ENCODE measurements at places on chromosomes 2 and 18.
A peak's percentile ranks its signal among the peaks of the same experiment; 100 is the strongest.

DNA sequence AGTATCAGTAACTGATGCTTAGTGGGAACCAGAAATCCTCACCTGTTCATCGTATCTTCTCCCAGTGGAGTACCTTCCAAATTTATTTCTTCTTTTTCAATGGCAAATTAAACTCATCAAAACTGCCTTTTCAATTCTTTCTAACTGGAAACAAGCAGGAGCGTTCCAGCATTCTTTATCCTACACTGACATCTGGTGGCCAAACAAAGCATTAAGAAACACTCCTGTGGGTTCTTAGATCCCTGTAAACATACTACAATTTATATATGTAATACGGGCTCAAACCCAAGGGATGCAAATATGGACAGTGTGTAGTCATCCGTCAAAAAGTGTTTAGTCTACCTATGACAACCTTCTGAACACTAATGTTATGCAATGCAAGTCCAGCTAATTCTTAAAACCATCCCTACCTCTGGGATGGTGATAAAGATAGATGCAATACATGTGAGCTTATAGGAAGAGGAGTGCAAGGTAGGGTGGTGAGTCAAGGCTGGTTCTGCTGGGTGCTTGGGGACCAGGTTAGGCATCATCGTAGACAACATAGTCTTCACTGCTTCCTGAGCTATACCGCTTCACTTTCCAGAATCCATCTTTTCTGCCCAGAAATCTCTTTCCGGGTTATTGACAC lies 375.0 kb downstream of the CTNNA2 start:
- no peak for DNase-seq

DNA sequence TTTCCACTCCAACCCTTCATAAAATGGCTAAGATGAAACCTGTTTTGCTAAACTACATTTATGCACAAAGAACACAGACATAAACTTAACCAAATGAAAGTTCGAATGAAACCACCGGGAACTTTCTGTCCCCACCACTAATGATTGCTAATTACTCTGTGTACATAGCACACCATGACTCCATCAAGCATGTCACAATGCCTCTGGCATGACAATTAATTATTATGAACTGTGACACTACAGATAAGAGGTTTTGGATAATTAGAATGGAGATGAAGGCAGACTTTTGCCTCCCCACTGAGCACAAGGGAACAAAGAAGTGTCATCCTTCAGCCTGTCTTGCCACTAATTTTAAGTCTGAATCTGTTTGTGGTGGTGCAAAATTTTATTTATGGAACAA lies 1.5 kb downstream of the DAPL1 start:
- DNase-seq = no peak

GRCh38 chr18:10111191-10111590 lies 197.4 kb downstream of the VAPA start:
- no peak for DNase-seq

- DNase-seq = peak; percentile 28
These were observed 176.1 kb upstream of the SESTD1 start for GRCh38 chr2:179440642-179441251.

- DNase-seq = no peak
These were observed 34.5 kb downstream of the MTERF4 start for GRCh38 chr2:241067501-241068135.

- peak; percentile 21 for DNase-seq
These were observed 30.6 kb upstream of the EPG5 start for GRCh38 chr18:45997700-45998151.

DNA sequence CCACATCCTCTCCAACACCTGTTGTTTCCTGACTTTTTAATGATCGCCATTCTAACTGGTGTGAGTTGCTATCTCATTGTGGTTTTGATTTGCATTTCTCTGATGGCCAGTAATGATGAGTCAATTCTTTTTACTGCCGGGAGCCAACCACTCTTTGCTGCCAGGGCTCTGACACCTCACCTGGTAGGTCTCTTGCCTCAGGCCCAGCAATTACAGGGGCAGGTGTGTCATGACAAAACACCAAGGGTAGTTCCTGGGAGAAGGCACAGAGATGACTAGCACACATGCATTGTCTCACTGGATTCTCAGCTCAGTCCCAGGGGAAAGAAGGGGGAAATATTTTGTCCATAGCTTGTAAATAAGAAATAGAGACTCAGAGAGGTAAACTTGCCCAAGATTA lies 122.3 kb downstream of the CHST9 start:
- no peak for DNase-seq

- DNase-seq = no peak
These were observed 54.4 kb downstream of the ARHGEF4 start for GRCh38 chr2:130890941-130891669.

GRCh38 chr2:187890690-187891089 lies 336.5 kb upstream of the TFPI start:
- DNase-seq = no peak

GRCh38 chr2:97739893-97740245 lies 26.5 kb downstream of the ZAP70 start:
- no peak for DNase-seq

DNA sequence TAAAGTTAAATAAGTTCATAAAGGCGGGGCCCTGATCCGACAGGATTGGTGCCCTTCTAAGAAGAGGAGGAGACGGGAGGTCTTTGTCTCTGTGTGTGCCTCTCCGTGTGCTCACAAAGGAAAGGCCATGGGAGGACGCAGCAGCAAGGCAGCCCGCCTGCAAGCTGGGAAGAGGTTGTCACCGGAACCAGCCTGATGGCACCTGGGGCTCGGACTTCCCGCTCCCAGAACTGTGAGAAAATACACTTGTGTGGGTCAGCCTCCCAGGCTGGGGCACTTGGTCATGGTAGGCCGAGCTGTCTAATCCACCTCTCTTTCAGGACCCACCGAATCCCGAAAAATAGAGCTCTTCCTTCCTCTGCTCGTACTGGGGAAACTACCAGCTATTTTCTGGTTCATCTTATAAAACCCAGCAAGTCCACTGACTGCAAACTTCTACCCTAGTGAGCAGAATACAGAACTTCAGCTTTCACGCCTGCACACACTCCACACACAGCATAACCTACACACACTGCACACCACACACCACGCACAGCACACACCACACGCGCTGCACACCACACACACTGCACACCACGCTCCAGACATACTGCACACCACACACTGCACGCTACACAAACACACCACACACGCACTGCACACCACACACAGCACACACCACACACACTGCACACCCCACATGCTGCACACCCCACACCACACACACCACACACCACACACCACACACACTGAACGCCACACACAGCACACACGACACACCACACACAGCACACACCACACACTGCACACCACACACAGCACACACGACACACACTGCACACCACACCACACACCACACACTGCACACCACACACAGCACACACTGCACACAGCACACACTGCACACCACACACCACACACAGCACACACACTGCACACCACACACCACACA lies 58.1 kb downstream of the ASB1 start:
- DNase-seq = no peak

- DNase-seq = no peak
These were observed 37.9 kb upstream of the EVA1A start for GRCh38 chr2:75598589-75599155.

GRCh38 chr18:48543228-48543627 lies 4.4 kb downstream of the CTIF start:
- no peak for DNase-seq

- DNase-seq = no peak
These were observed 1.7 kb downstream of the SEPTIN2 start for GRCh38 chr2:241317391-241317790.

- DNase-seq = no peak
These were observed 57.6 kb downstream of the TRIB2 start for GRCh38 chr2:12774395-12774727.

DNA sequence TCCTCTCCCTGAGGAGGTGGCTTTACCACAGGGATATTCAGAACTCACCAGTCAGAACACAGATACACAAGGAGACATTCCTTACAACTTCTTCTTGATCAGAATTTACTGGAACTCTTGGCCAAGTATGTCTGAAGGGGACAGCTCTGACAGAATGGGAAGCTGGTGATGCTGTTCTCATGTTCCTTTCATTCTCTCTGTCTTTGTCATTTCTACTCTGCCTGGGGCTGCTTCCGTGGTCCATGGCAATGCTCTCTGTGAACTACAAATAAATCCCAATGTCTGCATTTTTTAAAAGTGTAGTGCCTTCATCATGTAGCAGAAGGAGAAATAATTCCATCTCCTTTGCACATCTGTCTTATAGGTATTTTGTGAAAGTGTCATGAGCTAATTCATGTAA lies 730.3 kb downstream of the CNTNAP5 start:
- DNase-seq = no peak

- no peak for DNase-seq
These were observed 377.1 kb upstream of the CNTNAP5 start for GRCh38 chr2:123648016-123648415.

GRCh38 chr2:42168459-42169099 lies 574 bp upstream of the EML4 start:
- DNase-seq = no peak

DNA sequence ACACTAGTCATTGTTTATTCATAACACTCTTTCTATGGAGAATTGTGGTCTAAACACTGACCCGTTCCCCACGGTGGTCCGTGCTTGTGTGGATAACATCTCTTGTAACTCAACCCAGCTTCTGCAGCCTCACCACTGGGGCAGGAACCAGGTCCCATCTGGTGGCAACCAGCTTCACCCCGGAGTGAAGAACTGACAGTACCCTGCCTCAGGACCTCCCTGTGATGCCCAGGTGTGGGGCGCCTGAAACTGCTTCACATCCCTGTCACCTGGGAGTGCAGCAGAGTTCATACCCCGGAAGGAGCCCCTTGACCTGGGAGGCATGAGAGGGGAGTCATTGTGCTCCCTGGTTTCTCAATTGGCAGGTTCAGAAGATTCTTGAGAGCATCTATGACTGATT lies 81.1 kb downstream of the LONRF2 start:
- no peak for DNase-seq

- DNase-seq = no peak
These were observed 181.3 kb downstream of the CTIF start for GRCh38 chr18:48719974-48720654.

- no peak for DNase-seq
These were observed 5.4 kb upstream of the FAM124B start for GRCh38 chr2:224407241-224407701.

- DNase-seq = no peak
These were observed 43.5 kb upstream of the ID2 start for GRCh38 chr2:8638327-8638726.

DNA sequence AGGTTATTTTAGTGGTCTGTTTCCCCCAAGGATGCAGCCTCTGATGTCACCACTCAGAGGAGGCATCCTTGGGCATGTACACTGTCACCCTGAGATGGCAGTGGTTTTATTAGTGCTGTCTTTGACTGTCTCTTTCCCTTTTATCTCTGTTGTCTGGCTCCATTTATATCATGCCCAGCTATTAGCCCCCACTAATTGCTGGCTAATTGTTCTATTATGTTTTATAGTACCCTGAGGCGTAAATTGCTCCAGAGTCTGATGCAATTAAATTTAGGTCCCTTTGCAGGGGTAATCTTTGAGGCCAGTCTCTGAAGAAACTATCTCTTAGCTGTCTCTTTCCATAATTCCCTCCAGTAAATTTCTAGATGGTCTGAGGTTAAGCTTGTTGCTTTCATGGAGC lies 301.0 kb upstream of the KLHL29 start:
- DNase-seq = no peak

GRCh38 chr2:152510621-152511020 lies 175.6 kb downstream of the FMNL2 start:
- DNase-seq = no peak

- no peak for DNase-seq
These were observed 258.6 kb upstream of the RAB12 start for GRCh38 chr18:8350628-8351027.

GRCh38 chr2:162153608-162154224 lies 1.7 kb upstream of the GCG start:
- DNase-seq = peak; percentile 59

- no peak for DNase-seq
These were observed 44.2 kb upstream of the FZD5 start for GRCh38 chr2:207813942-207814341.

DNA sequence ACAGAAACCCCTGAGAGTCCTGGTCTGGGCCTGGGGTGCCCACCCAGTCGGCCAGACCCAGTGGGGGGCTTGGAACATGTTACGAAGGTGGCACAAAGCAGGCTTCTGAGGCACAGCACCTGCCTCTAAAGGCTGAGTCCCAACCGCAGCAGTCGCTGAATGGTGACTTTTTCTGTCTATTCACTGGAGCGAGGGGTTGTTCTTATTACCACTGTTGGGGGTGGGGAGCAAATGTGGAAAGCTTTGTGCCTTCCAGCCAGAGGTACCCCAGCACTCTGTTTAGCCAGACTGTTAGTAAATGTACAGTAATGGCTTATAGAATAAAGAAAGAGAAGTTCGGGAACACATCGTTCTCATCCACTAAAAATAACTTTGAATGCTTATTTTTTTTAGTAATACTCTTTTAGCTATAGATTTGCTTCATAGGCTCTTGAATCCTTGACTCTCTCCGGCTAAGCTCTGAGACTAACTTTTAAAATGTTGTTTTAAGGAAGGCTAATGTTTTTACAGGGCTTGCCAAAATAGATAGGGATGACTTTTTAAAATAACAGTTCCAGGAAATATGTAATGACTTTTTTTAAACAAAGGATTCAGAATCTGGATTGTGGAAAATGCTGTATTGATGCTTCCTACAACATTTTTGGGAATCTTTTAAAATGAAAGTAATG lies 23.4 kb upstream of the PTPN2 start:
- no peak for DNase-seq

DNA sequence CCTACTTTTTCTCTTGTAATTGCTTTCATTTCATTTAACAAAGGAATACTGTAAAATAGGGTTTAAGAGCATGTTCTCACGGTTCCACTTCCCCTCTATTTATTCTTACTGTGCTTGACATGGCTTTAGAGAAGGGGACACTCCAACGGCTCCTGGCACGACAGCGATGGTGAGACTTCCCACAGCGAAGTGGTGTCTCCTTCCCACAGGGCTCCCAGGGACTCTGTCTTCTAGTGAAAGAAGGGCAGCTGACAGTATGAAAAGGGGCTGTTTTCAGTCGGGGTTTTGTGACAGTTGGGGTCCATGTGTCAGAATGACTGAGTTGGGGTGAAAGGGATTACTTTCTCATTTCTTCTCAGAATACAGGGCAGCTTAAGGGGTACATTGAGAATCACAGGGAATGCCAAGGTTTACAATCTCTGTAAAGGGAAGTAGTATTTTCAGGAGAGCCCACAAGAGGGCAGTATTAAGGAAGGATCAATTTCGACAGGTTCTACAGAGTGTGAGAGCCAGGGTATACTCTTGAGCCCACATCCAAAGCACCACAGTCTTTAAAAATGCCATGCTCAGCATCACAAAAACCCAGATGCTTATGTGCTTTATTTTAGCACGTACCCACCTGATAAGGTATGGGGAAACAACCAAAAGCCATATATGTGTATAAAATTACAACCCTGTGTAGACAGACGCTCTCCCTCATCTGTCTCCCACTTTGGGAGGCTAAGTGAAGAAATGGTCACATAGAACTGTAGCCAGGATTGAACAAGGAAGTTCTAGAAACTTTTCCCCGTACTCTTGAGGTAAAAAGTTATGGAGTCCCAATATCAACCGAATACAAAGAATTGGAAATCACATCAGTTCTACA lies 31.3 kb upstream of the RAPGEF4 start:
- no peak for DNase-seq
